ENCODE measurements at places on chromosomes 4 and X. TPM values are rescaled to one million over a fixed set of nuclear protein-coding genes. Genes with fewer than 3 reads are reported as not detected.

The RASSF6 gene
- total RNA-seq = 1.7 TPM

The MAGEB2 gene
- not detected for total RNA-seq

The RAB40A gene
- total RNA-seq = not detected

The MAOB gene
- not detected for total RNA-seq

The GC gene
- not detected for total RNA-seq

The FAM184B gene
- total RNA-seq = not detected

The HSFX3 gene
- not detected for total RNA-seq

The PCDH7 gene
- not detected for total RNA-seq

The CTBP1 gene
- 184 TPM for total RNA-seq

The LRIT3 gene
- total RNA-seq = 0.30 TPM

The TLR6 gene
- total RNA-seq = 6.4 TPM

The ASB12 gene
- not detected for total RNA-seq

The DMP1 gene
- total RNA-seq = not detected

The FHIP1A gene
- total RNA-seq = 0.86 TPM

The NOX1 gene
- total RNA-seq = not detected

The PCSK1N gene
- 9.6 TPM for total RNA-seq

The RIBC1 gene
- total RNA-seq = 1.6 TPM

The CXCR3 gene
- 5.8 TPM for total RNA-seq
